ENCODE measurements at places on chromosomes 12 and 14. TPM values are rescaled to one million over a fixed set of nuclear protein-coding genes. Genes with fewer than 3 reads are reported as not detected.
A peak's percentile ranks its signal among the peaks of the same experiment; 100 is the strongest.

DNA sequence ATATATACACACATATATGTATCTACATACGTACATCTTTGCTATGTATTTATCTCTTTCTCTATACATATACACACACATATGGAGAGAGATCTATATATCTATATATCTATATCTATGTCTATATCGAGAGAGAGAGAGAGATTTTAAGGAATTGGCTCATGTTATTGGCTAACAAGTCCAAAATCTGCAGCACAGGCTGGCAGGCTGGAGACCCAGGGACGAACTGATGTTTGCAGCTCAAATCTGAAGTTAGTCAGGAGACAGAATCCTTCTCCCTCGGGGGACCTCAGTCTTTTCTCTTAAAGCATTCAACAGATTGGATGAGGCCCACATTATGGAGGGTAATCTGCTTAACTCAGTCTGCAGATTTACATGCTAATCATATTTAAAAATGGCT lies 40.7 kb upstream of the DACT1 start:
- DNase-seq = no peak

DNA sequence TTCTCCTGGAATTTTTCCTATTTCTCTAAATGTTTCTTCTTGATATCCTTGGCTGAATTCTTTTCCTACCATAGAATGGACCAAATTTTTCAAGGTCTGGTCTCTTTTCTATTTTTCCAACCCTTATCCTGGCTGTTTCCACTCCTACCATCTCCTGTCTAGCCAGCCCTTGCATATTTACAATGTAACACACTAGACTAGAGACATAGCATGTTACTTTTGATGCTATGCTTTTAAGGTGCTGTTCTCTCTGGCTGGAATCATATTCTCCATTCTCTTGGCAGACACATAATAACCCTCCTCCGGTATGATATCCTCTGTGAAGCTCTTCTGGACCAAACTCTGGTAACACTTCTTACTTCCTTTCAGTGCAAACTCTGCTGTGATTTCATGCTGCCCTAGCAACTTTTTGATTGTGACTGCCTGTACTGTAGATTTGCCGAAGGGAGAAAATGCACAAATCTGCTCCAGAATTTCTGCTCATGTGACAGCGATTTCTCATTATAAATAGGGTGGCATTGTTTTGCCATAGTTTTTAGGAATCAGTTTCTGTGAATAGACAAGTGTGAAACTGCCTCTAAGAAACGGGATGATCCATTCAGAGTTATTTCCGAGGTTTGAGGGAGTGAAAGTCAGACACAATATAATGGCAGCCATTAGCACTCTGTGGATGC lies 284.4 kb downstream of the MDGA2 start:
- no peak for DNase-seq

DNA sequence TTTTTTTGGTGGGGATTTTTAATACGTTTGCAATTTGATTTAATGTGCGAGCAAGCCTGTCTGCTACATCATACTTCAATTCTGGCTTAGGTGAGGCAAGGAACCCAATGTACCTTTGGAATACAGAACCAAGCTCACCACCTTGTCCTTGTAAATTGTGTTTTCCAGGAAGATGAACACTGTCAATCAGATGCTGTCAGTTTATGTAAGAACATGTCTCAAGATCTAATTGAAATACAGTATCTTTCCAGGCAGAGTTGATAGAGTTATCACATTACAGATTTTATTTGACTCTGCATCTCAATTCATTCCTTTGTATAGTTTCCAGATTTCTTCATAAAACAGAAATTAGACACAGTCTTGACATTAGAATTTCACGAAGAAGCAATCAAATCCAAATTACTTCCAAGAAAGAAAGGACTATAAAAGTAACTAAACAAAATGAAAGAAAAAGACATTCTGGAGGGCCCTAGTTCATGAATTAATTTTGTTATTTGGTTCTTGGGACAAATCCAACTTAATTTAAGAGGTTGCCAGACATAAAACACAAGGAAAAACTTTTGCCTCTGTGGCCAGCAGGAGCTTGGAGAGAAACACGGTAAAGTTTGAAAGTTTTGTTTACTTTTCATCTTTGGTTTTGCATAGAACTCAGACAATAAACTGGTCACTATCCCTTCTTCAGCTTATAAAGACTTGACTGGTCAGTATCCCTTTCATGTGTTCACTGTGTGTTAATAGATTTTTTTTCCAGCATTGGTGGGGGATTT lies 16.4 kb upstream of the MED13L start:
- DNase-seq = no peak

- DNase-seq = no peak
Observed at GRCh38 chr14:61561657-61562276, 133.5 kb upstream of the HIF1A start.

GRCh38 chr12:31658471-31659086 lies 909 bp upstream of the ETFBKMT start:
- no peak for DNase-seq

GRCh38 chr12:6424008-6424347 lies 20.8 kb upstream of the CD27 start:
- no peak for DNase-seq

DNA sequence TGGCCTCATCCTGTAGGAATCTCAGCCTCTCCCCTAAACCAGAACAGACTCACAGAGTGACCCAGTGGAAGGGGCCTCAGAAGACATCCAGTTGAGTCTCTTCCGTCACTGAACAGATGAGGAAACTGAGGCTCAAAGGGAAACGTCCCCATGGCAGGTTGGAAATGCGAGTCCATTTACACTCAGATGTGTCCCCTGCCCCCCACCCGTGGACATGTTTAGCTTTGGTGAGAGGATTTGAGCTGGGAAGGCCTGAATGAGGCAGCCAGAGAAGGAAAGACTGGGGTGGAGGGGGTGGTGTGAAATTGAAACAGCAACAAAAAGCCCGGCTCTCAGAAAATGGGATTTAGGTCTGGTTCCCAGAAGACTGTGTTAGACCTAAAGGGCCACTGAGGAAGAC lies 1.7 kb downstream of the FAIM2 start:
- DNase-seq = no peak

DNA sequence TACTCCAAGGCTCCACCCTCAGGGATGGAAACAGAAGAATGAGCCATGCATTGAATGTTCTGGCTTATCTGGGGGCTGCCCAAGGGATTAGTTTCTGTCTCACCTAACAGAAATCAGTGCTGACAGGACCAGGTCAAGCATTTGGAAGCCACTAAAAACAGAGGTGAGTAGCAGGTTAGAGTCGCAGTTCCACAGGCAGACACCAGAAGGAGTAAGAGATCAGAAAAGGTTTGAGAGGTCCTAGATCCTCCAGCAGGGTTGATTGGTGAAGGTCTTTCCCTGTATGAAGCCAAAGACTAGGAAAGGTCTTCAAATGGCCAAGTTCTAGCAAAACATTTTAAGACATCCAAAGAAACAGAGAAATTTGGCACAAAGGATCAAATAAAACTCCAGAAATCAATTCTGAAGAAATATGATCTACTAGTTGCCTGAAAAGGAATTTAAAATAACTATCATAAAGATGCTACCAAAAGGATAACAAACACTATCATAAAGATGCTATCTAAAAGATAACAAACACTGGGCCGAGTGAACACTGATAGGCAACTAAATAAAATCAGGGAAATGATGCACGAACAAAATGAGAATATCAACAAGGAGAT lies 19.5 kb upstream of the TTC9 start:
- peak; percentile 72 for DNase-seq

DNA sequence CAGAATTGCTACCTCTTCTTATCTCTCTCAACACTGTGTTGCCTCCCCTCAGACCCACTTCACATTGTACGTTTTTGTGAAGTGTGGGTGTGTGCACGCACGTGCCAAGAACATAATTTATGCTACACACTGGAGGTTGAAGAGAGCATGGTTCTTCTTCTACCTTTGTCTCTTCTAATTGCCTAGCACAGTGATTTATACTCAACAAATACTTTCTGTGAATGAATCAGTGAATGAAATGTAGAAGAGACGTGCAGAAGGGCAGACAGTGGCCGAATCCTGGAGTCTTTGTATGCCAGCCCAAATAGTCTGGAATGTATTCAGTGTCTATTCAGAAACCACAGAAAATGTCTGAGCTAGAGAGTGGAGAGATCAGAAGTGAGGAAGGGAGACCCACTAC lies 4.6 kb upstream of the SAMD4A start:
- no peak for DNase-seq

DNA sequence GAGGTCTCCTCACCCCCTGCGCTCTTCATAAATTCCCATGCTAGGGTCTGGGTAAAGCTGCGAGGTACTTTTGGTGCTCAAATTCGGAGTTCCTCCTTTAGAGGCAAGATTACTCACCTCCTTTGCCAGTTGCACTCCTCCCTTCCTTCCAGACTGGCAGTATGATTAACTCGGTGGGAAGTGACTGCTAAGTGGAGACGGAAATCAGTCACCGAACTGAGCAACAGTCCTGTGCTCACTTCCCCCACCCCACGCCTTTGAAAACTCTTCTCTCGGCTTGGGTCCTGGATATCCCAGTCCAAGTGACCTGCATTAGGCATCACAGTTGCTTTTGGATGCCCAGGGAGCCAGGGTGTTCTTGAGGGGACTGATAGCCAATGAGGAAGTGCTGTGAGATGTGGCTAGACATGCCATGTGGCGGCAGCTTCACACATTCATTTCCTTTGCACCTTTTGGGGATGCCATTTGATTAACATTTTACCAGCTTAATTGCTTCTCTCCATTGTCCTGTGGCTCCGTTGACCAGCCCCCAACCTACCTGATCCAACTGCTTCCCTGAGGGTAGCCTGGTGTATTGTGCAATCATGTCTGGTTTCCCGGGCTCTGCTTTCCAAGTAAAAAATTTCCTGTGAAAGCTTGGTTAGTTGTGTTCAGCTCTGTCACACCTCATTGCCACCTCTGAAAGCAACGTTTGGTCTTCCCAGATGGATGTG lies 840 bp downstream of the PNP start:
- DNase-seq = peak; percentile 84

GRCh38 chr12:101855364-101855884 lies 22.0 kb upstream of the DRAM1 start:
- no peak for DNase-seq

- peak; percentile 78 for DNase-seq
Observed at GRCh38 chr12:124493809-124494750, 73.3 kb downstream of the NCOR2 start.

- DNase-seq = no peak
Observed at GRCh38 chr14:21091821-21092272, 6.6 kb downstream of the ZNF219 start.

- DNase-seq = no peak
Observed at GRCh38 chr14:94975366-94975765, 182.0 kb downstream of the DICER1 start.

DNA sequence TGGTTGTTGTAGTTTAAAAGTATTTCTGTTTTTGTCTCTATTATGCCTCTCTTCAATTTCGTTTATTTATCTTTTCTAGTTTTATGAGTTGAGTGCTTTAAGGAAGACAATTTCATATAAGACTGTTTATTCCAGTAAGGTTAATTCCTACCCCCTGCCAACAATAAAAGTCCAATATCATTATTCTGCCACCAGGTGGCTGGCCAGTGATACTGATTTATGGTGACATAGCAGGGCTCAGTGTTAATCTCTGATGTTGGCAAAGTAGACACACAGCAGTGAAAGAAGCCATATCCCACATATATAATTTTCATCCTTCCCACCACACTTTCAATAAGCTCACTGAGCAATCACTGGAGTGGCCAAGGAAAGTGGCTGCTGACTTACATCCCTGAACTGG lies 69.0 kb upstream of the BMP4 start:
- DNase-seq = no peak

- DNase-seq = no peak
Observed at GRCh38 chr12:115648463-115648862, 629.0 kb downstream of the MED13L start.

DNA sequence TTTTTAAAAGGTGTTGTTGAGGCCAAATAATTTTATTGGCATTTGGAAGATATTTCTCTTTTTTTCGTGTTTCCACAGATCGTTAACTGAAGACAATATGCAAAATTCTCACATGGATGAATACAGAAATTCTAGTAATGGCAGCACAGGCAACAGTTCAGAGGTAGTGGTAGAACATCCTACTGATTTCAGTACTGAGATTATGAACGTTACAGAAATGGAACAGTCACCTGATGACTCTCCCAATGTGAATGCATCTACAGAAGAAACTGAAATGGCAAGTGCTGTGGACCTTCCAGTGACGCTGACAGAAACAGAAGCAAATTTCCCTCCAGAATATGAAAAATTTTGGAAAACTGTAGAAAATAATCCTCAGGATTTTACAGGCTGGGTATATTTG lies 11.2 kb downstream of the PRPF39 start:
- DNase-seq = no peak

GRCh38 chr12:46227616-46228015 lies 41.2 kb downstream of the SLC38A1 start:
- DNase-seq = no peak

- no peak for DNase-seq
Observed at GRCh38 chr12:65277994-65278575, 398 bp upstream of the MSRB3 start.

DNA sequence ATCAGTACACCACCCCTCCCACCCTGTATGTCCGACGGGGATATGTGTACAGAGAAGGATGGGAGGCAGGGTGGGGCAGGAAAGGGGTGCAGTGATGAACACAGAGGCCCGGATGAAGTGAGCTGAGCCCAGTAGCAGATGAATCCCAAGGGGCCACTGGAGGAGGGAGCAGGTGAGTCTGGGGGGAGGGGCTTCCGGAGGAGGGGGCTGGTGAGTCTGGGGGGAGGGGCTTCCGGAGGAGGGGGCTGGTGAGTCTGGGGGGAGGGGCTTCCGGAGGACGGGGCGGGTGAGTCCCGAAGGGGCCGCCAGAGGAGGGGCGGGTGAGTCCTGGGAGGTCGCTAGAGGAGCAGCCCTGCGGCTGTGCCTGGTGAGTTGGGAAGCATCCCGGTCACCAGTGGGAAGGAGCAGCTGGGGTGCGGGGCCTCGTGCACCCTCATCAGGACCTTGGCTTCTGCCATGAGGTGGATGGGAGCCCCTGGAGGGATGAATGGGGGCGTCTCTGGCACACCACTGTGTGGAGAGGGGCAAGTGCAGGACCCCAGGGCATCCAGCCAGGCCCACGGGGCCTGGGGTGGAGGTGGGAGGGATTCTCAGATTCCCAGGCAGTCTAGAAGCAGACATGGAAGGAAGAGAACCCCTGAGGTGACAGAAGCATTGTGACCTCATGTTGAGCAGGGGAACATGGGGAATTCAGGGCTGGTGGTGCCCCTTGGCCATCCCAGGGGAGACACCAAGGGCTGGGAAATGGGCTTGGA lies 14.0 kb downstream of the BEGAIN start:
- no peak for DNase-seq

The KRT2 gene
- not detected for total RNA-seq

The GCH1 gene
- total RNA-seq = 57.3 TPM

The IFNG gene
- total RNA-seq = 48.8 TPM

The RPS6KL1 gene
- 4.5 TPM for total RNA-seq

The BIN2 gene
- total RNA-seq = 32.9 TPM

The SLC5A8 gene
- not detected for total RNA-seq

The FBLN5 gene
- total RNA-seq = 1.6 TPM

The TOMM20L gene
- total RNA-seq = not detected

The PSMC6 gene
- 114 TPM for total RNA-seq

Measured in activated naive CD4-positive, alpha-beta T cell treated with anti-CD3 and anti-CD28 coated beads for 36 hours (primary cell).